ENCODE measurements at places on chromosomes 3 and 15. TPM values are rescaled to one million over a fixed set of nuclear protein-coding genes. Genes with fewer than 3 reads are reported as not detected.
A peak's percentile ranks its signal among the peaks of the same experiment; 100 is the strongest.

- no peak for DNase-seq
Observed at GRCh38 chr3:47096959-47097358, 67.0 kb downstream of the SETD2 start.

DNA sequence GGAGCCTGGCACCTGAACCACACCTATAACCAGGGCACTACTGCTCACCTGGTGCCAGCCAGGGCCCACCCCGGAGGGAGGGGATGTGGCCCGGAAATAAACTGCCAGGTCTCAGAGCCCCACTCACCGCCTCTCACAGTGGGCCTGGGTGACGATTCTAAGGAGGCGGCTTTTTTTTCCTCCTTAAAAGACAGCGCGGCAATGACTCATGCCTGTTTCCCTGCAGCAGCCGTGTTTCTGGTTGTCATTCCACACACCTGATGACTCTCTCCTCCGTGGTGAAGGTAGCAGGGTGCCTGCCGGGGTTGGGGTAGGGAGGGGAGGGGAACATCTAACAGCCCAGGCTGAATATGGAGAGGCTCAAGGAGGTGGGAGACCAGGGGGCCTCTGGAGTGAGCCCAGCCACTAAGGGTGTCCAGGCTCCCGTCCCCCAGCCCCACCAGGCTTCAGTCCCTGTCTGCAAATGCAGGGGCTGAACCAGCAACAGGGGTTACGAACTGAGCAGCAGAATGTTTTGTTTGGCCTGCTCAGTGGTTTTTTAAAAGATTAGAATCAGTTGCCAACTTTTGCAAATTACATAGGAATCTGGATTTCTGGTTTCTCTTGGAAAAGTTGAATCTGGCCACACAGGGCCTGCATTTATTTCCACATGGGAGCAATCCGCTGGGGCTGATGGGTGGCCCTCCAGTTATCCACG, 127.3 kb upstream of the LINGO1 start:
- DNase-seq, result no peak

LRRC31 gene
- total RNA-seq, result not detected

GRCh38 chr3:46491089-46492070, 6.4 kb upstream of the RTP3 start:
- no peak for DNase-seq

CHST14 gene
- total RNA-seq, result 5.9 TPM

DNA sequence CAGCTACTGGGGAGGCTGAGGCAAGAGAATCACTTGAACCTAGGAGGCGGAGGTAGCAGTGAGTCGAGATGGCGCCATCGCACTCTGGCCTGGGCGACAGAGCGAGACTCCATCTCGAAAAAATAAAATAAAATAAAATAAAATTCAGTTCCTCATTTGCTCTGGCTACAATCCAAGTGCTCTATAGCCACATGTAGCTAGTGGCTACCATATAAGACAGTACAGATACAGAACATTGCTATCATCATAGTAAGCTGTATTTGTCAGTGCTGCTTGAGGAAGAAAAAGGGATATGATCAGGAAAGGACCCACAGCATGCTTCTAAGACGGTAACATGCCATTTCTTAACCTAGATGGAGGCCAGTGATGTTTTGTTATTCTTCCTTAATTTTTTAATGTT, 88.7 kb upstream of the CDAN1 start:
- DNase-seq, result no peak

GRCh38 chr3:130699765-130700164, 46.9 kb downstream of the PIK3R4 start:
- DNase-seq, result peak; percentile 15

DNA sequence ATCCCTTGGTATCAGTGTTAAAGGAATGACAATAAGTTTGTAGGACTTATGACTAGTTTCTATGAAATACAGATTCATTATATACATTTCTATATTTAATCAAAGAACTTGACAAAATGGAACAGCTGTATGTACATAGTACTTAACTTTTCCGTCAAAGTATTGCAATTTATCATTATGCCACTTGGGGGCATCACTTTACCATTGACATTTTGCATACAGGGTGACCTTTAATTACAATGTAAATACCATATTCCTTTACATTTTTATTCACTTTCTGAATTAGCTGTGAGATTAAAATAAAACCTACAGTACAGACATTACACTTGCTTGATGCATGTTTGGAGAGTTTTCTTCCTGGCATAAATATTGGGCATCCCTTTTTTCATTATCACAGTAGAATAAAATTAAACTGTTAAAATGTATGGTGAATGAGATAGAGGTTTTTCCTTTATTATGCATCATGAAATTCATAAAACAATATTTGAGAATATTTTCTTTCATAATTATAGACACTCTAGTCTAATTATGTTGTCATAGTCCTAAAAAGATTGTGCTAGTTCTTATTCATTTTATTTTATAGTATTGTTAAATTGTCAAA, 6.9 kb downstream of the NEK11 start:
- DNase-seq, result peak; percentile 44

- no peak for DNase-seq
Observed at GRCh38 chr15:25682340-25682739, 180.8 kb downstream of the ATP10A start.

DNA sequence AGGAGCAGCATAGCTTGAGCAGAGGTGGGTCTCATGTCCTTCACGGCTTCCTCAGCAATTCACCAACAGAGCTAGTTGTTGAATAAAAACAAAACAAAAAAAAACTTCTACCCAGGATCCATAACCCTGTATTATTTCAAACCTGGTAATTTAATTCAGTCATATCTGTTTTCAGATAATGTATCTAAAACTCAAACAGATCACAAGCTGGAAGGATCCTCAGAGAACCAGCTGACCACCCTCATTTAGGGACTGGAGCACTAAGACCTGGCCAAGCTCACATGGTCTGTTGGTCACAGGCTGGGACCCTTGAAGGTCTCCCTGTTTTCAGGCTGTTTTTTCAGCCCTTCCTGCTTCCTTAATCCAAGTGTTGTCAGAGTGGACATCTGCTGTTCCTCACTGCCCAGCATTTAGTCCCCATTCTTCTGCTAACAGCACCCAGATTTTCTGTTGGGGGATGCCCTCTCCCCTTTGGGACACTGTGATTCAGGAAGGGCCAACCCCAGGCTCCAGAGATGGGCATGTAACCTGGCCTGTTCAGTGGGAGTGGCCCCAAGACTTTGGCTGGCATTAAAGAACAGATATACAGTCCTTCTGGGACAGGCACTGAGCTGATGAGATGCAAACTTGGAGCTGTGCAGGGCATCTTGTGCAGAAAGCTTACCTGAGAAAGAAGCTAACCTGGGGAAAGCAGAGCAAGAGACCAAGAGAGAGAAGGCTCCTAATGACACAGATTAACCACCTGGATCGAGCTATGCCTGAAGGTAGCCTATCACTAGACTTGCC, 78.8 kb upstream of the SPATA12 start:
- no peak for DNase-seq

GRCh38 chr15:43412096-43412495, 41.2 kb downstream of the TUBGCP4 start:
- no peak for DNase-seq

DNA sequence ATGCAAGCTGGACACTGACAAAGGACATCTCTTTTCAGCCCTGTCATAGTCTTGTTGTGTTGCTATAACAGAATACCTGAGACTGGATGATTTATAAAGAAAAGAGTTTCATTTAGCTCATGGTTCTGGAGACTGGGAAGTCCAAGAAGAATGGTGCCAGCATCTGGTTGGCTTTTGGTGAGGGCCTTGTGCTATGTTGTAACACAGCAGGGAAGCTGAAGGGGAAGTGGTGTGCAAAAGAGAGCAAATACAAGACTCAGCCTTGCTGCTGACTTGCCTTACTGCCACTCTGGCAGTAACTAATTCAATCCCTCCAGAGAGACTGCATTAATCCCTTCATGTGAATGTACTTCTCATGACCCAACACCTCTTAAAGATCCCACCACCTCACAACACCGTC, 356.3 kb upstream of the PROK2 start:
- DNase-seq, result no peak

GRCh38 chr15:71294911-71295602, 179.8 kb downstream of the THSD4 start:
- DNase-seq, result peak; percentile 100

GRCh38 chr3:50373146-50374051, 14.1 kb upstream of the TMEM115 start:
- DNase-seq, result no peak

- DNase-seq, result peak; percentile 29
Observed at GRCh38 chr15:57015897-57016296, 97.5 kb downstream of the TCF12 start.

GRCh38 chr15:62835351-62835750, 207.2 kb upstream of the TPM1 start:
- DNase-seq, result no peak

GRCh38 chr3:123481722-123482457, 33.0 kb upstream of the ADCY5 start:
- DNase-seq, result no peak

AGBL1 gene
- total RNA-seq, result not detected

TMEM266 gene
- total RNA-seq, result not detected

DNA sequence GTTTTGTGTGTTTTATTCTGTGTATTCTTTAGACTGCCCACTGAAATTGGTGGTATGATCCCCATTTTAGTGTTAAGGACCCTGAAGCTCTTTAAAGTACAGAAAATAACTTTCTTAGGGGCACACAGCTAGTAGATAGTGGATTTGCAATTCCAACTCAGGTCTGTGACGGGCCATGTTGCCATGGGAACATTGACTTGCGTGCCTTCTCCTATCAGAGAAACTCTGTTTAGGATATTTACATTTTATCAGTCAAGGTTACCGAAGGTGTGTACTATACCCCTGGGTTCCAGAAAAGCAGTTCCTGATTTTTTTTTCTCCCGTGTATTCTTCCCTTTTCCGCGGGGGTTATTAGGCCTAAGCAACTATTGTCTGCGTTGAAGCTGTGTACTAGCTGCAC, 19.4 kb downstream of the MYZAP start:
- DNase-seq, result no peak

- no peak for DNase-seq
Observed at GRCh38 chr15:81069356-81069755, 64.7 kb upstream of the CFAP161 start.

PIERCE2 gene
- 0.89 TPM for total RNA-seq

DNA sequence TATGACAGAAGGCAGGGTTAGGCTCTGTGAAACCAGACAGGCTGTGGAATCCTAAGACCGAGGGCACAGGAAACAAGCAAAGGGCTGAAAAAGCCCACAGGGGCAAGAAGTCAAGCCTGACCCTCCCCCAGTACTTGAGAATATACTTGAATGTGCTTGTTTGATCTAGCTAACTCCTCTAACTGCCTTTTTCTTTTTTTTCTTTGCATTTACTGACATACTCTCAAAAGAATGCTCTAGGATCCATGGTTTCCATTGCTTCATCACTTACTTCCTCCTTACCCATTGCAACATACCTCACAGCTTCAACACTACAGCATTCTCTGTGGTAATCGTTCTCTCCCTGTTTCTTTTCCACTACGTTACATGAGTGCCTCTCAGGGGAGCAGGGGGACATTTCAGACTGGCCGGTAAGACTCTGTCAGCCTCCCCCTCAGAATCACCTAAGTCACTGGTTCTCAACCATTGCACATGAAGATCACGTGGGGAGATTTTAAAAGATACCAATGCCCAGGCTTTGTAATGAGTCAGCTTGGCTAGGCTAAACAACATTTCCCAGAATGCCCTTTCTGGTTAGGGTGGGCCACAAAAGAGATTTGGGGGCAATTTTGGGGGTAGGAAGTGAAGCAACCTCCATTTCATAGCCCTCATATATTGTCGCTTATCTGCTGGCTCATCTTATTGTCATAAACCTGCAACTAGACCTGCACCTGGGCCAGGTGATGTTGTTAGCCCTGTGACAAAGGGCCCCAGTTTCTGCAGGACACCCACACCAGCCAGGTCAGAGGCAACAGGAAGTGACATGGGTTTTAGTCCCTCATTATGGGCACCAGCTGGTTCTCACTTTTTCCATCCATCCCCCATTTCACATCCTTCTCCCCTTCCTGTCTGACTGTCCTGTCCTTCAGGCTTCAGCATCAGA, 24.6 kb upstream of the RSL24D1 start:
- DNase-seq, result no peak

SLC51B gene
- not detected for total RNA-seq

- DNase-seq, result no peak
Observed at GRCh38 chr3:66539466-66539989, 38.7 kb upstream of the LRIG1 start.

GRCh38 chr3:155494332-155494731, 200.8 kb upstream of the STRIT1 start:
- DNase-seq, result no peak

GATM gene
- 0.26 TPM for total RNA-seq

SHC4 gene
- total RNA-seq, result 0.51 TPM

DNA sequence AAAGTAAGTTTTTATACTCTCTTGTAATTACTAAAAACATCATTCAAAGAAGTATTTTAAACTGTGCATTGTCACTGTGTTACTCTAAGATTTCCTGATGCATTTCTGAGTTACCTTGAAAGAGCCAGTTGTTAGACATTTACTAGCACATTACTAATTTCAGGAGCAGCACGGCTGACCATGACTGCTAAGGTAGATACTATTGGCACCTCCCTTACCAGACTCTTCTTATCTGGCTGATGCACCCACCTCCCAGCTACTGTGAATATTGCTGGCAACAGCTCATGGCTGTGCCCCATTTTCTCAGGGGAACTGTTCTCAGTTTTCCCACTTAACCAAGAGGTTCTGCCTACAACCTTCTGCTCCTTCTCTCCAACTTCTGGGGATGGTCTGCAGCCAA, 29.4 kb downstream of the COL6A5 start:
- no peak for DNase-seq

FAM174B gene
- total RNA-seq, result 87.6 TPM

MYZAP gene
- total RNA-seq, result 45.7 TPM

- no peak for DNase-seq
Observed at GRCh38 chr3:49386056-49386756, 25.6 kb downstream of the RHOA start.

TBC1D2B gene
- total RNA-seq, result 41.1 TPM

- DNase-seq, result peak; percentile 68
Observed at GRCh38 chr15:26891448-26892181, 24.8 kb downstream of the GABRA5 start.

SENP2 gene
- 18.6 TPM for total RNA-seq

GRCh38 chr15:40282147-40282868, 556 bp downstream of the ANKRD63 start:
- DNase-seq, result peak; percentile 43

DNA sequence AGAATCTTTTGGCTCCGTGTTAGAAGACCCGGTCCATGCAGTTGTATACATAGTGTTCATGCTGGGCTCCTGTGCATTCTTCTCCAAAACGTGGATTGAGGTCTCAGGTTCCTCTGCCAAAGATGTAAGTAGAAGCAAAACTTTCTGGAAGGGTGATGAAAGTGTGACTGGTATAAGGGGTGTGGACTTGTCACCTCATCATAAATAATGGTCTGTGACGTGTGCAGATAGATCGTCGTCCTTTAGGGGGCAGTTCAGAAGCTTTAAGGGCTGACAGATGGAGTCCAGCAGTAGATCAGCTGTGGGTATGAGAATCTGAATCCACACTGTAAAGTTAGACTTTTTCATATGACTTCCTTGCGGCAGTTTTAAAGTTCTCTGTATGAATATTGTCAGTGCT, 15.3 kb downstream of the SEC61A1 start:
- DNase-seq, result no peak

GPR87 gene
- total RNA-seq, result under 0.01 TPM

Data from dermis microvascular lymphatic vessel endothelial cell (primary cell).